ENCODE measurements at places on chromosomes 5 and 9.

- H3K4me1 ChIP-seq = no peaks in the 10 kb centered on the region
- H3K27ac ChIP-seq = no peak overlapping the region
These were observed 115.2 kb downstream of the PRDM6 start for GRCh38 chr5:123204251-123204650.

DNA sequence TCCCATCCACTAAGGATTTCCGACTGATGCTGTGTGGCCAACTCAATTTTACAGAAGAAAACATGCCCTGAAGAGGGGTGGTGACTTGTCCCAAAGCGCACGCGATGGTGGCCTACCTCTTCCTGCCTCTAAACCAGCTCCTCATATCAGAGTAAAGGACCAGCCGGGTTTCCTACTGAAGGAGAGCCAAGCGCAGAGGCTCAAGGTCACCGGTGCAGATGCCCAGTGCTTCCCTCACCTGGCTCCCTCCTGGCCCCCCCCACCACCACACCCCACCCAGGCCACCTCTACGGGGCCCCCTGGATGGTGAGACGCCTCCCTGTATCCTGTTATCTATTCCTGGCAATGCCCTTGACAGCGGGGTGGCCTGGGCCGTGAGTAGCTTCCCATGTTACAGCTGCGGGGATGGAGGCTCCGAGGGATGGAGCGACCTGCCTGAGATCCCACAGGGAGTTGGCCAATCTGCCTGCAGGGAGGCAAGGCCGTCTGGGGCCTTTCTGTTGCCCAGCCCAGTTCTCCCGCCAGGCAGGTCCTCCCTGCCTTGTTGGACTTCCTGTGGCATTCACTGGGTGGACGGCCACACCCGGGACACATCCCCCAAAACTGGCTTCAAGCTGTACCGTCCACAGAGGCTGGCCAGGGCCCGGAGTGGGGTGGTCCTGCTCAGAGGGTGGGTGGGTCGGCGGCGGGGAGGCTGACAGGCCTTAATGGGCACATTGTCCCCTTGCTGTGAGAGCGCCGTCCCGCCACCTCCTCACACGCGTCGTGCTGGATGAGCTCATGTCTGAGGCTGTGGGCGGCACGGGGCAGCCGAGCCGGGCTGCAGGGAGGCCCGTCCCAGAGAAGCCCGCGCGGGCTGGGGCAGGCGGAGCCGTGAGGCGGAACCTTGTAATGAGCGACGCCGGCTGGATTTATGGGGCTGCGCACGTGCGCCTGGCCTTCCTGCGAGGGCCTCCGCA is 72.5 kb downstream of the MACROH2A1 start:
- no peak overlapping the region for H3K4me3 ChIP-seq
- no peaks in the 10 kb centered on the region for H3K4me1 ChIP-seq
- no peaks in the 10 kb centered on the region for H3K36me3 ChIP-seq
- no peaks in the 10 kb centered on the region for H3K27me3 ChIP-seq
- no peak overlapping the region for H3K27ac ChIP-seq

DNA sequence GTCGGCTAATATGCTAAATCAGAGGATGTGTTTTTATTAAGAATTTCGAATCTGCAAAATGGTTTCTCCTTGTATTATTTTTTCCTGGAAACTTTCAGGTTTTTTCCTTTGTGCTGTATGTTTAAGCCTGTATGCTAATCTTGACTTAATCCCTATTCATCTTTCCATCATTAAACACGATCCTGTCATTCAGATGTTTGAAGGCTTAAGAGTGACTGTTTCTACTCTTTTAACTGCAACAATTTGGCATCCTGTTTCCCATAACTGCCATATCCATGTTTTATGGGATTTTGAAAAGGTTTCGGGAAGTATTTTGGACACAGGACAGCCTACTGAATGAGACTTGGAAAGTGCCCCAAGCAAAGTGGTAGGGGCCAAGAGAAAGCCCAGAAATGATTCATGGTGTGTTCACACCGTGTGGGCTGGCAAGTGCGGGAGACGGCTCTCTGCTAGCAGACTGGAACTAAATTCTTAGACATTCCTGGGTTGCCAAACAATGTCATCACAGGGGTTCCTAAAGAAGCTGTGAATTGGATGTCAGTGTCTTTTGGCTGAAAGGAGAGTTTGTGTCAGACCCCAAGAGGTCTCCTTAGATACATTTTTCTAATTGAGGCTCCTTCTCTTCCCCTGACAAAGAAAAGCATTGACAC is 125.4 kb upstream of the ADAMTS16 start:
- H3K27me3 ChIP-seq = no peaks in the 10 kb centered on the region
- peaks cover 24% of the 10 kb centered on the region for H3K4me1 ChIP-seq
- H3K4me3 ChIP-seq = no peak overlapping the region
- peak overlapping the region; percentile 14 for H3K27ac ChIP-seq

DNA sequence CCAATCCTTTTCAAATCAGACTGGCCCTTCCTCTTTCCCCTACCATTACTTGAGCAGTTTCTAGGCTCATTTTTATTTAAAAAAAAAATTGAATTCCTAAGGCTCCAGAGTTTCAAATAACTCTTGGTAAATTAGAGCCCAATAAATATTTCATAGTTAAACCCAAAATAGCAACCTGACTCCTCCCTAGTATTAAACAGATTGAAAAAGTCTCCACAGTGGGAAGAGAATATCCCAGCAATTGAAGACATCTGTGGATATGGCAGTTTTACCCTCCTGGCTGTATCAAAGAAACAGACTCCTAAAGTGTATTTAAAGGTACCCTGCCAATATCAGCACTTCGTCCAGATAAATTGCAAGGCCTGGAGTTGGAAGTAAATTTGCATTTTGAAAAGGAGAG is 52.7 kb upstream of the GDNF start:
- H3K4me3 ChIP-seq = no peak overlapping the region
- H3K27ac ChIP-seq = no peak overlapping the region
- peaks cover 32% of the 10 kb centered on the region for H3K4me1 ChIP-seq
- DNase-seq = no peak
- H3K36me3 ChIP-seq = no peaks in the 10 kb centered on the region

- DNase-seq = no peak
- H3K27me3 ChIP-seq = no peaks in the 10 kb centered on the region
- peaks cover 36% of the 10 kb centered on the region for H3K4me1 ChIP-seq
- no peak overlapping the region for H3K27ac ChIP-seq
- no peak overlapping the region for H3K4me3 ChIP-seq
- no peaks in the 10 kb centered on the region for H3K36me3 ChIP-seq
These were observed 511.3 kb upstream of the PAPPA start for GRCh38 chr9:115642285-115642684.

Data from MCF 10A (cell line).